IPS DF 19.7 (cell line): ENCODE measurements at places on chromosomes 11 and 22.

DNA sequence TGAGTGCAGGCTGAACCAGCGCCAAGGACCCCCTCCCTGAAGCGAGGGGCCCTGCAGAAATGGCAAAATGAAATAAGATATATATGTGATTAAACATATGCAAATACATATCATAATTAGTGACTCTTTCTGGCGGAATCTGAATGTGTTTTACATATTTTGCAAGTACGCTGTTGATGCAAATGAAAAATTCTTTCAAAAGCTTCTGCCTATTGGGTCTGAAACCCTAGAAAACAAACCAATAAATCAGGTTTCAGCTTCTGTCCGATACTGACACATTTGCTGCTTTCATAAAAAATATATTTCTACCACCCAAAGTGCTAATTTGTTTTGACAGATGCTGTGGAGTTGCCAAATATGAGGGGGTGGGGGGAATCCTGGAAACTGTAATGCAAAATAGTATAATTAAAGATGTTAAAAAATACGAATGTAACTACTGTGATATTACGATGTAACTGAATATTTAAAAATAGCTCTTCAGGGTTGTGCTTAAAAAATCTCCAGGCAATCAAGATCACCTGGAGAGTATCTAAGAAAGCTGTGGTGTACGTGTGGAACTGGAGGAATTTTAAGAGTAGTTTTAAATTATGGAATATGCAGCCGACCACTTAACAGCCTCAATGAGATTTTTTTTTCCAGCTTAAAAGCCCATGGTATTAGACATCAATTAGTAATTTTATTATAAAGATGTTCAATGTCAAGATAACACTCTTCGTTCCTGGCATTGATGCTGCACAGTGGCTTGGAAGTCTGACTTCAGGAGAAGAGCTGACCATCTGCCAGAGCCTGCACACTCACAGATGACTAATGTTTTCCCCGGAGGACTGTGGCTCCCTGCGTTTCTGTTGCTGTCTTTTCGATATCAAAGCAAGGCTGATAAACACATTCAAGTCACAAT is 122.2 kb upstream of the RCN1 start:
- DNase-seq, result no peak

- DNase-seq, result no peak
Measured at GRCh38 chr22:49310354-49310753, 517.3 kb downstream of the BRD1 start.

DNA sequence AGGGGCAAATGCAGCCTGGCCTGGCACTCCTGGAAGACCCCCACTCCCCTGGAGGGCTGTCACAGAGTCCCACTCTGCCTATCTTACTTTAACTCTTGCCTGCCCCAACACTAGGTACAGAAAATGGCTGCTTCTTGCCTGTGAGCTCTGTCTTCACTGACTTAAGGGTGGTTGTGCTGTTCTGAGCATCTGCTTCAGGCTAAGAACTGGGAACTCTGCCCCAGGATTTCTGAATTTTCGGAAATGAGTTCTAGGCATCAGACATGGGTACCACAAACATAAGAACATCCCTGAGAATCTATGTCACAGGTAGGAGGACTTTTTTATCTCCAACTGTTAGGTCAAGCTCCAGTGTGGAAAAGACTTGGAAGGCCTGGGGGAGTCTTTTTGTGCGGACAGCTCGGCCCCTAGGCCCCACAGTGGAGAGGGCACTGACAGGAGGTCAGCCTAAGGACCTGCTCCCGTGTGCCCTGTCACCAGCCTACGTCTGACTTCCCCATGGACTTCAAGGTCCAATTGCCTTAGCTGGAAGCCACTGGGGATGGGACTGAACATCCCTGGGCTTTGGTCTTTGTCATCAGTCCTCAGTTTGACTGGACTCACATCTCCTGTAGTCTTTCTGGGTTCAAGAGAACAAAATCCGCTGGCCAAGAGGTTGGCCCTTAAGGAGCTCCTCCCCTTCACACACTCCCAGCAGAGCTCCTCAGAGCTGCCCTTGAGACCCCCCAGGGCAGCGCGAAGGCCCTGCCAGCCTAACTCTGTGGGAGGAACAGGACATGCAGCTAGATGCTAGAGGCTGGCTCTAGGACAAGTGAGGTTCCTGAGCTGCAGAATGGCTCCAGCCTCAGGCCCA is 31.9 kb downstream of the PPP2R1B start:
- DNase-seq, result no peak

- no peak for DNase-seq
Measured at GRCh38 chr11:86248609-86249008, 4.1 kb downstream of the EED start.

DNA sequence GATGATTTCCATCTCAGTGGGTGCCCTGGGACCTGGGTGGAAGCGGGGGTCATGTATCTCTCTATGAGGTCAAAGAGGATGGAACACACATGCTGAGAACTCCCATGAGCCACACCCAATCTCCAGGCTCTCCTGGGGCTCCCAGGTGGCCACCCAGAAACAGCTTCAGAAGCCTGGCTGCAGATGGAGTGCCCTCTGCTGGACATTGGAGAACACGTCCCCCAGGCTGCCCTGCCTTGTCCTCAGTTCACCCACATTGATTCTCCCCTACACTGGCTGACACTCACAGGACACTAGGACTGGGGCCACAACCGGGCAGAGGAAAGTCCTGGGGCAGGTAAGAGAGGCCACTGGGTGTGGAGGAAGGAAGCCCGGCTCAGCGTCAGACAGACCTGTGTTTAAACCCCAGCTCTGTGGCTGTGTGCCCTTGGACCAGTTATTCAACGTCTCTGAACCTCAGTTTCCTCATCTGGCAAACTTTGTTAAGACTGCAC is 4.5 kb upstream of the NOL12 start:
- DNase-seq, result no peak

DNA sequence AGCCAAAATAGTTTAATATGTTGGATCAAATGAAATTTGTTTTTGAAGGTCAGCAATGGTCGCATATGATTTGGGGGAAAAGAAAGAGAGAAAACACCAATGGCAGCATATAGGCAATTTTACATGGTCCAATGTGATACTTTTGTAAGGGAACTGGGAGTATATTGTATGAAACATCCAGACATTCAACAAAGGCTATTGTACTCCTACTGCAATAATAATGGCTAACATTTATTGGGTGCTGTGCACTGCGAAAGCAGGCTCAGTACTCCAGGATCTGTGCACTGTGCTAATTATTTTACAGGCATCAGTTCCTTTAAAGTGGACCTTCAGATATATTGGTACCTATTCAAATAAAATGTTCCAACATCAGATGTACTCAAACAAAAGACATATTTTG is 5.9 kb upstream of the OR10V1 start:
- no peak for DNase-seq

GRCh38 chr22:45516163-45516562 is 13.5 kb downstream of the FBLN1 start:
- DNase-seq, result no peak

GRCh38 chr11:126833065-126833464 is 167.5 kb downstream of the KIRREL3 start:
- DNase-seq, result no peak

DNA sequence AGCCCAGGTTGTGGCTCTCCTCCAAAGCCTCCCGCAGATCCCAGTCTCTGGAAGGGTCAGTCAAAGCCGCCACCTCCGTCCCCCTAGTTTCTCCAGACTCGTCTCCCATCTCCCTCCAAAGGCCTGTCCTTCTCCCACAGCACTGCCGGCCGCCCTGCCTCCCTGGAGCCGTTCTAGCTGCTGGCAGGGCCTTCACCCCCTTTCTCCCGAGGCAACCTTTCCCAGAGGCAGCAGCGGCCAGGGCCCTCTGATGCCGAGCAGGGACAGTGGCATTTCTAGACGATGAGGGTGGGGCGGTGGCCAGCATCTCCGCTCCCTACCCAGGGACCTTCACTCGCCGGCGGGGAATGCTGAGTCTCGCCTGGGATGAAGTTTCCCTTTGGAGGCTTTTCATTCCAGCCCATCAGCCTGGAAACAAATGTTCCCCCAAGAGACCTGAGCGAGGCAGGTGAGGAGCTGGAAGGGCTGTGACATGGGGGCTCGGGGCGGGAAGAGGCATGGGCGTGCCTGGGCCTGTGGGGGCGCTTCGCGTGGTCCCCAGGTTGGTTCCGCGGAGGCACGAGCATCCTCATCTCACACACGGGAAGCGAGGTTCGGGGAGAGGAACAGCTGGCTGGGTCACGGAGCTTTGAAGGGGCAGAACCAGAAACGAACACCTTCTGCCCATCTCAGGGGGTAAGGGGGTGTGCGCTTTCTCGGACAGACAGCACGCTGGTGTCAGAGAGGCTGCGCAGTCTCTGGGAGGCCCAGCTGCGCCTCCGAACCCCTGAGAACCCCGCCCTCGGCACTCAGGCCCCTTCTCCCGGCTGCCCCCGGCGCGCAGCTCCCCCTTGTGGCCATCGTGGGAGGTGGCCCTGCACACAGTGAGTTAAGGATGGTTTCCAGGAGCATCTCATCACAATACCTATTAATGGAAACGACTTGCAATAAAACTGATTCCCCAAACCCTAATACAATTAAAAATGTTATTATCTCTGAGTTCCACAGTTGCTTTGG is 18.1 kb upstream of the KLHL35 start:
- no peak for DNase-seq

- no peak for DNase-seq
Measured at GRCh38 chr11:11862999-11863398, 21.2 kb downstream of the USP47 start.

- no peak for DNase-seq
Measured at GRCh38 chr11:99781074-99781473, 760.3 kb downstream of the CNTN5 start.

DNA sequence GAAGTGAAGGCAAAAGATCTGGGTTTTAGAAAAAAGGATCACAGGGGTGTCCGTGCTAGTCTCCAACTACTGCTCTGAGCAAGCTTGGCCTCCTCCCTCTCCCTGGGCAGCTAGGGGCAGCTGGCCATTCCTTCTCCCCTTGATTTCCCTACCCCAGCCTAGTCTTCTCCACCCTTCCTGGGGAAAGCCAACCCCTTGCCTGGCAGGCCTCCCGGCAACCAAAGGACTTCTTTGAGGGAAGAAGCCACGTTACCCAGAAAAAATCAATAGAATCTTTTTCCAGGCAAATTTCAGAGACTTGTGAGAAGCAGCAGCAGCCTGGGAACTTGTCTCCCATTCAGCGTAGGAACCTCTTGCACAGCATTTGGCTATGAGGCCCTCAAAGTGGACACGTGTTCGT is 91.5 kb downstream of the MIAT start:
- DNase-seq, result no peak

DNA sequence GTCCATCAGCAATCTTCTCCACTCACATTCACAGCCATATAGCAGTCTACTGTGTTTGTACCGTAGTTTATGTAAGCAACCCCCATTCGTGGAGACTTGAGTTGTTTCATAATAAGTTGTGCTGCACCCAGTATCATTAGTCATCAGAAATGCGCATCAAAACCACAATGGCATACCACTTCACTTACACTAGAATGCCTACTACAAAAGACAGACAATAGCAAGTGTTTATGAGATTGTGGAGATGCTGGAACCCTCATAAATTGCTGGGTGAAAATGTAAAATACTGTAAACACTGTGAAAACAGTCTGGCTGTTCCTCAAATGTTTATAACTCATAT is 133.3 kb downstream of the ATXN10 start:
- DNase-seq, result no peak

DNA sequence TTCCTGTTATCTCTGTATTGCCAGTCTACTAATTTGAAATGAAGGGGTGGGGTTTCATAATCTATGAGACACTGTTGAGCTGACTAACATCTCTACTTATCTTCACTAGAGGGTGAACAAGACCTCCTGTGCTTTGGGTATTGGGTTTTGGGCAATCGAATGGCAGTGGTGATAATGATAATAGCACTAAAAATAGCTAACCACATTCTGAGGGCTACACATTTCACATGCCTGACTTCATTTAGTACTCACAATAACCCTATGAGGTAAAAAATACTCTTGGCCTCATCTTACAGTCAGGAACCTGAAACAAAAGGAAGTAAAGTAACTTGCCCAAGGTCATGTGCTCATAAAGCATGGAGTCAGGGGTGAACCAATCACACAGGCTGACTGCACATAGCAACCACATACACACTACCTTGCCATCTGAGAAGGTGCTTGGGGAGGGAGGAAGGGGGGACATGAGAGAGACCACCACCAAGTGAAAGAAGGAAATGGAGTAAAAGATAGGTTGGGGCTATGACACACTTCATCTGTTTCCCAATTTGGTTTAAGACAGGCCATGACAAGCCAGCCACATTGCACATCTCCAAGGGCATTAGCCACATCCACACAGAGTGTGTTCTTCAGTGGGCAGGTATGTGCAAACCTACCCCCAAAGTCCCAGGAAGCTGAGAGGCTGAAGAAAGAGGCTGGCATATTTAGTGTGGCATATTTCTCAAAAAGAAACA is 387.6 kb upstream of the DDI1 start:
- DNase-seq, result no peak

DNA sequence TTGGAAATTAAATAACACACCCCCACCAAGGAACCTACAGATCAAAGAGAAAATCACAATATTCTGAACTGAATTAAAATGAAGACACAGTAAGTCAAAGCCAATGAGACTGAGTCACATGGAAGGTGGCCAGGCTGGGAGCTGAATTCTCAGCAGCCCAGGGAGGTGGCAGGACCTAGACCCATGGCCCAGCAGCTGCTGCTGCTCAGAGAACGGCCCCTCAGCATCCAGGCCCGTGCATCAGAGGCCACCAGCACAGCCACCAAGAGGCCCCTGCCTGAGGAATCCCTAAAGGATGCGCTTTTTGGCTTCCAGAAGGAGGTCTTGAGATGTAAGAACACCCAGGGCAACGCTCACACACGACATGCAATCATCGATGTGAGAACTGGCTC is 35.0 kb downstream of the TBX1 start:
- DNase-seq, result no peak

DNA sequence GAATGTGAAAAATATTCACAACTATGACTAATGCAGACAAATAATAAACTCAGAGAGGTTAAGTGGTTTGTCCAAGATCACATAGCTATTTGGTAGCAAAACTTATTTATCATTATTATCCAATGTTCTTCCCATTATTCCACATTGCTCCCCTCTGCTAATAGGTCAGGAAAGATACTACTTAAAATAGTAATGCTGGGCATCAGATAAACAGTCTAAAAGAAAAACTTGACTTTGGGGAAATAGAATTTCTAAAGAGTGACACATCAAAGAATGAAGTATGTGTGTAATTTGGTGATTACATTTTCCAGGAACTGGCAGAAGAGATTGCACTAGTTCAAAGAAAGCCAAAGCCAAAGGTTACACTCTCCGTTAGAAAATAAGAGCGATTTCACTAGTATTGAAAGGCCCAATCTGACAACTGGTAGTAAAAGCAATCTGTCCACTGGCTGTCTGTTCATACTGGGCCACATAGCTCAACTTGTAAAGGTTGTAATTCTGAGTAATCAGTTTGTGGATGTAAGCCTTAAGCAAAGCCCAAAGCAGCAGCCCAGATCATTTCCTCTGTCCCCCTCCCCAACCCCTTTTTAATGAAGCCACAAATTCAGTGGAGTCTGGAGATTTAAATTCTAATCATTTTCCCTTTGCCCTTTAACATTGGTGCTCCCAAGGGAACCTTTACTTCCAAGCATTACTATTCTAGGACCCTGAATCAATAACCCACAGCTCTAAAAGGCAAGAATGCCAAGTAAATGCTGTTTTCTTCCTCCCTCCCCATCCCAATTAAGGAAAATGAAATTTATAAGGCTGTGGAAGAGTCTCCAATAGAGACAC is 283.5 kb downstream of the TTC28 start:
- no peak for DNase-seq

GRCh38 chr11:45843158-45843924 is 3.9 kb upstream of the CRY2 start:
- DNase-seq, result no peak

GRCh38 chr11:29208117-29208516 is 808.7 kb downstream of the KCNA4 start:
- DNase-seq, result no peak

- DNase-seq, result no peak
Measured at GRCh38 chr11:121801781-121802180, 314.2 kb downstream of the BLID start.

- no peak for DNase-seq
Measured at GRCh38 chr11:121524233-121524631, 71.5 kb upstream of the SORL1-AS1 start.
